ENCODE measurements at places on chromosomes 6 and 20.
A peak's percentile ranks its signal among the peaks of the same experiment; 100 is the strongest.

DNA sequence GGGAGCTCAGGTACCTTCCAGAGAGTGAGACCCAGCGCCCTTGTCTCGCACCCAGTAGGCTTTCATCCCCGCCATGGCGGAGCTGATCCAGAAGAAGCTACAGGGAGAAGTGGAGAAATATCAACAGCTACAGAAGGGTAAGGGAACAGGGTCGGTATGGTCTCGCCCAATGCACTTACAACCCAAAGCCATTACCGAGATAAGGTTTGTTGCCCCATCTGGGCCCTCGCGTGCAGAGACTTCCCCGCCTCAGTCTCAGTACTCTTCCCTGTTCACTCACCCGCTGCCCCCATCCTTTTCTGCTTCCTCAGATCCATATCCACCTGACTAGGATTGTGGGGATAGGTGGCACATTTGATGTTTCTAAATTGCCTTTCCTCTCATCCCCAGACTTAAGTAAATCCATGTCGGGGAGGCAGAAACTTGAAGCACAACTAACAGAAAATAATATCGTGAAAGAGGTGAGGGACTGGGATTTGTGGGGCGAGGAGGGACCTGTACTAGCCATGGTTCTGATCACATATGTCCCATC, 449 bp downstream of the PFDN6 start:
- no peak for DNase-seq

DNA sequence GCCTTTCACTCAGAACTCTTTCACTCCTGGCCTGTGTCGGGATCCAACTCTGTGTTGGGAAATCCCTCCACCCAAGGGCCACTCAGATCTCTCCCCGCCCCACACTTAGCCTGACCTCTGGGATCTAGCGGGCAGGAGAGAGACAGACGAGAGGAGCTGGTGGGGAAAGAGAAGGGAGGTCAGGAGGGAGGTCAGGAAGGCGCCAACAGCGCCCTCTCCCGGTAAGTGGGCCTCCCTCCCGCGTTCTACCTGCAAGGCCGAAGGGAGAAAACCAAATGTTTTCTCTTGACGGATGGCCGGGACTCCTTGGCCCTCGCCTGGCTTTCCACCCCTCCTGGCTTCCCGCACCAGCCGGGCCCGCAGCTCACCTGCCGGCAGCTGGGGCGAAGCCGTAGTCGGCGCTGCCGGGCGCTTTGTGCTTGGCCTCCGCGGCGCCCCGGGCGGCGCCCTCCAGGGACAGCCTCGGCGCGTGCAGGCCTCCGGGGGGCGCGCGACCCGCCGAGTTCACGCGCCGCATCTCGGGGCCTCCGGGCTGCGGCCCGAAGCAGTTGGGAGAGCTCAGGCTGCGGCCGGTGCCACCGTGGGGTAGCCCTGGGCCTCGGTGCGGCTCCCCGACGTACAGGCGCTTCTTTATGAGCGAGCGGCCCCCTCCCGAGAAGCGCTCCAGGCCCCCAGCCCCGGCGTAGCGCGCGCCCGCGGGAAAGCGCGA, 38.2 kb downstream of the C6orf132 start:
- DNase-seq, result peak; percentile 43

- DNase-seq, result no peak
Observed at GRCh38 chr6:324729-325125, 32.4 kb downstream of the DUSP22 start.

- DNase-seq, result no peak
Observed at GRCh38 chr20:58243653-58244410, 15.4 kb upstream of the ANKRD60 start.

DNA sequence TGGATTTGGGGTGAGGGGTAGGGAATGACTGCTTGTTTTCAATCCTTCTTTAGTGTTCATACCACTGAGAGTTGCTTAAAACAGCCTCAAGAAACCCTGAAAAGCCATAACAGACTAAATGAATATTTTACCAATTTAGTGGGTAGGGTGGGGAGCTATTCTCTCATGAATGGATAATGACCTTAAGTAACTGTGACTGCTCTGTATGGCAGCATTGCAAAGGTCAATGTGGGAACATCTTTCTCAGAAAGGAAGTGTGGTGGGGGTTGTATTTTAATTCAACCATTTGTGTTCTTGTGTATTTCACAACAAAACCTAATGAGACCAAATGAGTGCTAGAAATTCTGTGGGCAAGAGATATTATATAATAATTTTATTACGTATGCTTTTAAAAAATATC, 55.7 kb downstream of the PHACTR2 start:
- no peak for DNase-seq

GRCh38 chr6:818196-818595, 125.3 kb upstream of the EXOC2 start:
- no peak for DNase-seq

GRCh38 chr6:99603421-99604165, 3.0 kb upstream of the PRDM13 start:
- no peak for DNase-seq

DNA sequence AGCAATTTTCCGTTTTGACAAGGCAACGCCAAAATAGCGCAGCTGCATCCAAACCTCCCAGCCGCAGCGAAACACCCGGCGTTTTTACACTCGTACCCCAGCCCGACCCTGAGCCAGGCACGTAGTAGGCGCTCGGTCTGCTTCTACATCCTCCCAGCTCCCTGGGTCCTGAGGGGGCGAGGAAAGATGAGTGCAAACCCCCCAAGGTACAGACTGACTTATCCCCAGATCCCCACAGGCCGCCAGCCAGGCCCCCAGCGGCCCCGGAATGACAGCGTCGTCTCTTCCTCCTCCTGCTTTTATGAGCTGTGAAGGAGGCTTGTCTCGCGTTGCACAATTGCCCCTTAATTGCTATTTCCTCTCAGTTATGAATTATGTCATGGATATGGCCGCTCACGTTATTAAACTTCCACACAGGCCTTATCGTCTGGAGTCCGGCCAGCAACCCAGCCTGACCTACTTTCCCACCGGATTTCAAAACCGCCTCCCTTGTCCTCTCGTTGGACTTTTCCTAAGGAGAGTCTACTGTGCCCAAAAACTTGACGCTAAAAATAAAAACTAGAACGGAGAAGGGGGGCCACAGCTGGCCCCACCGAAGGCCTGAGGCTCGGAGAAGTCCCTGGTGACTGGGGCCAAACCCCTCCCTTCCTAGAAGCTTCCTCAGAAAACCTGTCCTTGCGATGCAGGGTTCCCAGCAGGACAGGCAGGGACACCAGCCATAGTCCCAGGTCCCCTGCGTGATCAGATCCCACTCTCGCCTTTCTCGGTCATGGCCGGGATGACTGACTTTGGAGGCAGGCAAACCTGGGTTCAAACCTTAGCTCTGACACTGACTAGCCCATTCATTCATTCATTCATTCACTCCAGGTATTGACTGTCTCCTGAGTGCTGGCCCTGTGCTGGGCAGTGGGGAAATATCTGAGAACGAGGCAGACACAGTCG, 130.9 kb upstream of the PTPN1 start:
- peak; percentile 92 for DNase-seq

GRCh38 chr6:117629119-117629660, 26.9 kb upstream of the GOPC start:
- no peak for DNase-seq
